MV-4-11 (cell line): ENCODE measurements at places on chromosomes 1 and 21.
A peak's percentile ranks its signal among the peaks of the same experiment; 100 is the strongest.

DNA sequence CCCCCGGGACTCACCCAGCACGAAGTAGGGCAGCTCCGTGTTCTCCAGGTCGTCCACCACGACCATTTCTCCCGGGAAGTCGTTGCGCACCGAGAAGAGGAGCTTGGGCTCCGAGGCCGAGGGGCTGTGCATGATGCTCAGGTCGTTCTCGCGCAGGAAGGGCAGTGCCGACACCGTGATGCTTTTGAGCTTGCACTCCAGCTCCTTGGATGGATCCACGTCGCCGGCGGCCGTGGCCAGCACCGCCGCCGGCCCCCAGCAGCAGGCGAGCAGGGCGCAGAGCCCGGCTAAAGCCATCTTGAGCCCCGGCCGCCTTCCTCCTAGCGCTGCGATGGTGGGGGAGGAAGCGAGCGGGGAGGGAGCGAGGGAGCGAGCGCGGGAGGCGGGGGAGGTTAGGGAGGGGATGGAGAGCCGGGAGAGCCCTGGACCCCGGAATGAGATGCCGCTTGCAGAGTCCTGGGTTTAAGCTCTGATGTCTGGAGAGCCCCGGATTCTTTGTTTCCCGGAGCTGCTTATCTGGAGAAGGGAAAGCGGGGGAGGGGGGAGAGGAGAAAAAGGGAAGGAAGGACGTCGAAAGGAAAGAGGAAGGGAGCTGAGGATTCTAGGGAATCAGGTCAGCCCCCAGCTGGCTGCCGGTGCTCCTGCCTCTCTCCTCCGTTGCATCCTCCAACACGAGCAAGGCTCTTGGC lies at the start of gene ASTN1:
ASTN1 (minus strand) TSS at position 333 of the 689 bp plus-strand sequence; CDS start at position 297, 36 bp downstream.
- no peak for DNase-seq

- DNase-seq = no peak
Observed at GRCh38 chr1:232861107-232861506, 55.9 kb downstream of the MAP10 start.

- DNase-seq = peak; percentile 76
Observed at GRCh38 chr1:167648978-167649744, 19.1 kb downstream of the RCSD1 start.

- DNase-seq = peak; percentile 71
Observed at GRCh38 chr1:6603238-6603914, 707 bp upstream of the KLHL21 start.

- DNase-seq = no peak
Observed at GRCh38 chr1:41158147-41158875, 83.8 kb downstream of the SCMH1 start.

DNA sequence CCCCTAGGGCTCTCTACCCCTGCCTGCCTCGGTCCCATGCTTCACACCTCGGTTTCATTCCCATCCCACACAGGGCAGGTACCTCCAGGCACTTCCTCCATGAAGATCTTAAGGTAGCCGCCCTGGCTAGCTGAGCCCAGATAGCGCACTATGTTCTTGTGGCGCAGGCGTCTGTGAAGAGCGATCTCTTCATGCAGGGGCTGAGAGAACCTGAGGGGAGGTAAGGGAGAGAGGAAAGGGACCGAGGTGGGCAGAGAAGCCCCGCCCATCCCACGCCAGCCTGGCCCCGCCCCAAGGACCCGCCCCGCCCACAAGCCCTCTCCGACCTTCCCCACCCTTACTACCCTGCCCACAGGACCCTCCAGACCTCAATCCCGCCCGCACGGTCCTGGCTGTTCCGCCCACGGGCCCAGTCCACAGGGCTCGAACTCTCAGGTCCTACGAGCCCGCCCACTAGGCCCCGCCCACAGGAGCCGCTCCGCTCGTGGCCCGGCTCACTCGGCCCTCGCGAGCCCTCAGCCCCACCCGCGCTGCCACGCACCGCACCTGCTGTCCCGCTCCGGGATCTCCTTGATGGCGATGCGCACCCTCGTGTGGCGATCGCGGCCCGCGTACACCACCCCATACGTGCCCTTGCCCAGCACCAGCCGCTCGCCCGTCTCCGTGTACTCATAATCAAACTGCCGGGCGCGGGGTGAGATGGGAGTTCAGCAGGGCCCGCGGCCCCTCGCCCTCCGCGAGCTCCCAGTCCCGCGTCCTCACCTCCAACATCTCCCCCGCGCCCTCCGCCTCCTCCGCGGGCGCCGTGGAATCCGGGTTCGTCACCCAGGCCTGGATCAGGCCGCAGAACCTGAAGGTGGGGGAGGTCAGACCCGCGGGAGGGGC lies 6.4 kb downstream of the MAP3K6 start:
- peak; percentile 10 for DNase-seq
